GM04503 (cell line): ENCODE measurements at places on chromosomes 12 and 14.

GRCh38 chr12:71756054-71756690, 1.5 kb downstream of the RAB21 start:
- no peak for DNase-seq

- no peak for DNase-seq
Observed at GRCh38 chr12:27814851-27815591, 35.0 kb upstream of the MANSC4 start.

DNA sequence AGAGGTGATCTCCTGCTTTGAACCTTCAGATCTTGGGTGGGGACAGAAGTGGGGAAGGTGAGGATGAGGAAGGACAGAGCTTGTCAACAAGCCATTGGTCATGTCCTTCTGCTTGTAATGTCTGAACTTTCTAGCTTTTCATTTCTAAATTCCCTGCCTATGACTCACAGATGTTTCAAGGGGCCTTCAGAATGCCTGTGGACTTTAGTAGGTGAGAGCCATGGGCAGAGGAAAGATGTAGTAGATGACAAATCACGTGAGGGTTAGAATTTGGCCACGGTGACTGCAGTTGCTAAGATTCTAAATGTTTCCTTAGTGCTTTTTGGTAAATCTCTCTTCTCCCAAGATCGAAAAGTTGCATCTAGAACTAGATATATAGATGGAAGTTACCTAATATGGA, 18.7 kb upstream of the CREBL2 start:
- no peak for DNase-seq

DNA sequence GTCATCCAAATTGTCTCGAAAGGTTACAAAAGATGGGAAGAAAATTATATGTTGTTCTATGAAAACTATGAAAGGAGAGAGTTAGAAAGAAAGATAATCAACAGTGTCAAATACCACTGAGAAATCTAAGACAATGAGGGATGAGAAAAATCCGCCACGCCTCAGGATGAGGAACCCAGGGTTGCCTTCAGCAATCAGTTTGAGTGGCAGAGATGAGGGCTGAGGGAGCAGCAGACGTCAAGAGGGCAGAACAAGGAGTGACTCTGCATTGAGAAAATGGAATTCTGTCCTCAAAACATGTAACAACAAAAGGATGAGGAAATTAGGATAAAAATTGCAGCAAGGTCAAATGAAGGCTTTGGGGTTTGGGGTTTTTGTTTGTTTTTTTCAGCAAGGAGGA, 18.3 kb upstream of the OXA1L start:
- no peak for DNase-seq

GRCh38 chr12:30746190-30746589, 8.6 kb downstream of the CAPRIN2 start:
- no peak for DNase-seq
